ENCODE measurements at places on chromosomes 2 and 18.
A peak's percentile ranks its signal among the peaks of the same experiment; 100 is the strongest.

DNA sequence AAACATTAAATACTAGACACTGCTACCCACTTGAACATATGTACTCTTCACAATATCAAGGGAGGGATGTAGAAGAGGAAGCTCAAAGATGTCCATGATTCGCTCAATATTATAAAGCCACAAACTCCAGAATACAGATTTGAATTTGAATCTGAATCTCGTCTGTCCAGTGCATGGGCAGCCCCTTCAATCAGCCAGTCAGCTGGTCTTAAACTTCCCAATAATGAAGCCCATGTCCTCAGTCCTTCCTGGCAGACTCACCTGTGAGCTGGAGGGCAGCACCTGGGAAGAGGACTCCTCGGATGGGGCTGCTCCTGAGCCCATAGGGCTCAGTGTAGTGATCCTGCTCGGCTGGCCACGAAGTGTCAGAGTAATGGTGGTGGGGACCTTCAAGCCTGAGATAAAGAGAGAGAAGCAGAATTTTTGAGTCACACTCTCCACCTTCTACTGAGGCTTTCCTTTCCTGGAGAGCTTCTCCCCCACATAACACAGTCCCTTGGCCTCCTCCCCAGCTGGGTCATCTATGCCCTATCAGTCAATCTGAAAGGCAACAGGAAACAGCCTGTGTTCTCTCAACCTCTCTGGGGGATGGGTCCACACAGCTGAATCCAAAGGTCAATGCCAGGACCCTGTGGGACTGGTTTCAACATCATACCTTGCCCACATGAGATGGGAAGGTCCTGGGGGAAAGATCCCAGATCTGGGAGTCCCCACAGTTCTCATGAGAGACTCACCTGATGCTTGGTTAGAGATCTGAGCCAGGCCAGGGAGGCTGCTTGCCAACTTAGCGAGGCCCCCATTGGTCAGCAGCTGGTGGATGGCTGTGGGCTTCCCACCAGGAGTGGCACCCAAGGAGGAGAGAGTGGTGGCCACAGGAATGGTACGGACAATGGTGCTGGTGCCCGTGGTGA, 36.5 kb downstream of the KANSL3 start:
- no peak for DNase-seq

DNA sequence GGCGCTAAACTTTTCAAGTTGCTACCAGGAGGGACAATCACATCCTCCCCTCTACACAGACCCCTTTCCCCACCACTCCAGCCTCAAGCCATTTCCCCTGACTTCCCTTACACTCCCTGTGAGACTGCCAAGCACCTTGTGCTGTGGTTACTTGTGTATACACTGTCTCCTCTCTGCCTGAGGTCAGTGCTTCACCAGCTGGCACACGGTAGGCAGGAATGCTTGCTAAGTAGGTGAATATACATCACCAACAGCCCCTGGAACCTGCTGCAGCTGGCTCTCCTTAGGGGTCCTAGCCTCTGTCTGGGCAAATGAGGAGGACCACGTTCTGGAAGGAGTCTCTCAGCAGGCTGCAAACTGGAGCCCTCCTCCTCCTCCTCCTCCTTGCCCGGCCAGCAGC, 38.3 kb upstream of the ACAA2 start:
- DNase-seq, result no peak

DNA sequence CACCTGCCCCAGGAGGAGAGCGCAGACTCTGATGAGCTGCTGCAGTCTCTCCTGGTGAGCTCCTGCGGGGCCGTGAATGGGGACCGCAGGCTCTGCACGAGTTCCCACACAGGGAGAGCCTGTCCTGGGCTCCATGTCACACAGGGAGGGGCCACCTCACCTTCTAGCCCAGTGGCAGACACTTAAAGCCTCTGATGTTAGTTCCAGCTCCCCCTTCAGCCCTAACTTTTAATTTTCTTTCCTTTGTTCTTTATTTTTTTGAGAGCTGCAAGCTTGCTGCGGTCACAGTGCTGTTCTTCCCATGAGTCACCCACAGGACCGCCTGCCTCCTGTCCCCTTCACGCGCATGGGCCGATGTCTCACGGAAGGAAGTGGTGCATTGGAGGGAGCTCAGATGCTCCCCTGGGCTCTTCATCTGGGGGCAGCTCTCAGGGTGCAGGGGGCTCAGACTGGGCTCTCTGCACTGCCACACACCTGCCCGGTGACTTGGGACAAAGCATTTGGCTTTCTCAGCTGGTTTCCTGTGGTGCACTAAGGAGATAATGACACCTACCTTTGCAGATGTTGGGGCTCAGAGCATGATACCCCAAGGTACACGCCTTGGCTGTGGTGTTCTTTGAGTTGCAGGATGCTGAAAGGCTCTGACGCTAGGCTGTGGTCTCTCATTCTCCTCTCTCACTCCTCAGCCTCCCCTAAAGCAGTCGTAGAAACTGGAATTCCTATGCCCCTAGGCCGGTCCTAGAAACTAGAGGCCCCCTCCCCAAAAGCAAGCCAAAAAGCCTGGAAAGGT, 37.2 kb upstream of the PXDN start:
- no peak for DNase-seq

GRCh38 chr2:45739796-45740485, 88.5 kb downstream of the PRKCE start:
- DNase-seq, result no peak

- no peak for DNase-seq
These were observed 47.9 kb upstream of the CCDC150 start for GRCh38 chr2:196591621-196592022.

DNA sequence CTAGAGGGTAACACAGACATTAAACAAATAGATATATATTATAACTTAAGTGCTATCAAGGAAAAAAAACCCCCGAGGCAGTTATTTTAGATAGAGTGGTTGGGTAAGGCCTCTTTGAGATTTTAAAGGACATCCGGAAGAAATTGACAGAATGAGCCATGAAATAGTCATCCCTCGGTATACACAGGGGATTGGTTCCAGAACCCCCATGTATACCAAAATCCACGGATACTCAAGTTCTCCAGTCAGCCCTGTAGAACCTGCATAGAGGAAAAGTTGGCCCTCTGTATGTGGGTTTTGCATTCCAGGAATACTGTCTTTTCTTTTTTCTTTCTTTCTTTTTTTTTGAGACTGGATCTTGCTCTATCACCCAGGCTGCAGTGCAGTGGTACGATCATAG, 2.0 kb downstream of the DHX57 start:
- DNase-seq, result no peak

GRCh38 chr2:37602040-37602439, 69.4 kb downstream of the CDC42EP3 start:
- no peak for DNase-seq

DNA sequence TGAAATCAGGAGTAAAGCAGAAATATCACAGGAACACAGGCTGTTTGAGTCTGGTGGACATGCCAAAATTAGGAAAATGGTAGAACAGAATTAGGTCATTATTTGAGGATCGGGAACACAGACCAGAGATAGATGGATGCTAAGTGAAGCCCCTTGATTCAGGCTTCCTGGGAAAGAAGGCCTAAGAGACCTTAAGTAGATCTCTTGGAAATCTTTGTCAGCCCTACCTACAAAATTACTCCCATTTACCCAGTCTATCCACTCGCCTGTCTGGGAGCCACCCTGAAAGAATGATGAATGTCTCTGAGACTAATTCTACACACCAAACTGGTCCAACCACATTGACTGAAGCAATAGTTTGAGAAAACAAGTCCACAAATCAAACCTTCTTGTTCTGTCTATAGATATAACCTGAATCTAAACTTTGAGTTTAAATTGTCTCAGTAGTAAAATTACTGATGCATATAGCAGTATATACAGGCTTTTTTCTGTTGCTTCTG, 36.6 kb upstream of the TANK start:
- no peak for DNase-seq

DNA sequence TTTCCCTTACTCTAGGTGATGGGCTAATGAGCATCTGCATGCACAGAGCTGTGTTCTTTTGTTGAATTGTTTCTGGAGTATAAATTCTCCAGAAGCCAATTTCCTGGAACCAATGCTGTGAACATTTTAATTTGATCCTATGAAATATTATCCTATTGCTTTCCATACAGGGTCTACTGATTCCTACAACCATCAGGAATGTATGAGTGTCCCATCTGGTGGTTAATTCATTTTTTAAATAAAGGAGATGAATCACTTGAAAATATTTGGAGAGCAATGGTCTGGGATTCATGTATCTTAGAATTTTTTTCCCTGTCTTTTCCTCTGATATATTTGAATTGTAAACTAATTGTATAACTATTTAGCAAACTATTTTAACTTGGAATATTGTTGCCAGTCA, 14.0 kb downstream of the KIF5C start:
- DNase-seq, result no peak

- DNase-seq, result no peak
These were observed 377.2 kb downstream of the CNTNAP5 start for GRCh38 chr2:124402274-124402673.

DNA sequence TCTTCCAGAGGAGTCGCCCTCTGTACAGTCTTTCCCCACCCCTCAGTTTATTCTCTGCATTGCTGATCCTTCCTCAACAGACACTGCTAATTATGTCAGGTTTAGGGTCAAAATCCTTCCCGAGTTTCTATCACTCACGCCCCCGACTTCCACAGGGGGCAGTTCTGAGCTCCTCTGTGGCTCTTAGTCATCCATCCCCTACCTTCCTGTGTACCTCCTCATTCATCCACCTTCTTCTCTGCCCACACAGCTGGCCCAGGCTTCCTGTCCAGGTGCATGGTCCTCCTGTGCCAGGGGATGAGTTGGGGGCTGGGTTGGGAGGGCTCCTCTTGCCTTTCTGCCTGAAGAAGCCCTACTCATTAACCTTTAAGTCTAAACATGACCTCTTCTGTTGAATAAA, 202.9 kb downstream of the ARL4C start:
- peak; percentile 43 for DNase-seq

DNA sequence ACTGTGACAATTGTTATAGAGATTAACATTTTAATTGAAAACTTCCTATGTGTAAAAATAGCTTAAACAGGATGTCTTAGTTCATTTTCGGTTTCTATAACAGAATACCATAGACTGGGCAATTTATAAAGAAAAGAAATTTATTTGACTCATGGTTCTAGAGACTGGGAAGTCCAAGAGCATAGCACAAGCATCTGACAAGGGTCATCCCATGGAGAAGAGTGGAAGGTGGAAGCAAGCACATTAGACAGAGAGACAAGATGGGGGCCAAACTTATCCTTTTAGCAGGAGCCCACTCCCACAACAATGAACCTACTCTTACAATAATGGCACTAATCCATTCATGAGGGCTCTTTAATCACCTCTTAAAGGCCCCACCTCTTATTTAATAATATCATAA, 100.3 kb downstream of the FAM161A start:
- DNase-seq, result no peak

DNA sequence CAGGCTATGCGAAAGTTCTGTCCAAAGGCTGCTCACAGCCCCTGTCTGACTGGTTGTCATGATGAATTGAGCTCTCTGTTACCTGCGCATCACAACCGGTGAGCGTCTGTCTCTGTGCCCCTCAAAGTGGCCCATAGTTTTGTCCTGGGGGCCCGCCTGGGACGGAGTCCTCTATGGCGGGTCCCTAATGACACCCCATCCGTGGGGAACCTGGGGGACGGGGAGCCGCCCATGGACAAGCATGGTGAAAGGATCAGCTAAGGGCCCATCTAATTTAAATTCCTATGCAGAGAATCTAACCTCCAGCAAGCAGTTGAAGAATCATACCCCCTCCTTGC, 473 bp downstream of the ELMOD3 start:
- DNase-seq, result no peak

- peak; percentile 13 for DNase-seq
These were observed 224.4 kb upstream of the APCDD1 start for GRCh38 chr18:10230072-10230471.

- DNase-seq, result no peak
These were observed 378.7 kb downstream of the PARD3B start for GRCh38 chr2:204923957-204924356.

GRCh38 chr18:74699455-74699854, 101.8 kb downstream of the ZNF407 start:
- DNase-seq, result no peak

DNA sequence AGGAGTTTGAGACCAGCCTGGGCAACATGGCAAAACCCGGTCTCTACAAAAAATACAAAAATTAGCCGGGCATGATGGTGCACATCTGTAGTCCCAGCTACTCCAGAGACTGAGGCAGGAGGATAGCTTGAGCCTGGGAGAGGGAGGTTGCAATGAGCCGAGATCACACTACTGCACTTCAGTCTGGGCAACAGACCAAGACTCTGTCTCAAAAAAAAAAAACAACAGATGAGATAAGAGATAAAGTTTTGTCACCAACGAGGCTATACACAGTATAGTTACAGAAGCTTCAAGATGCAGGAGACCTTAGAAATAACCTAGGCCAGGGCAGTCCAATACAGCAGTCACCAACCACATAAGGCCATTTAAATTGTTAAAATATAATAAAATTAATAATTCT, 9.4 kb downstream of the FAM124B start:
- DNase-seq, result no peak

GRCh38 chr2:30310955-30311354, 79.6 kb downstream of the LBH start:
- no peak for DNase-seq

DNA sequence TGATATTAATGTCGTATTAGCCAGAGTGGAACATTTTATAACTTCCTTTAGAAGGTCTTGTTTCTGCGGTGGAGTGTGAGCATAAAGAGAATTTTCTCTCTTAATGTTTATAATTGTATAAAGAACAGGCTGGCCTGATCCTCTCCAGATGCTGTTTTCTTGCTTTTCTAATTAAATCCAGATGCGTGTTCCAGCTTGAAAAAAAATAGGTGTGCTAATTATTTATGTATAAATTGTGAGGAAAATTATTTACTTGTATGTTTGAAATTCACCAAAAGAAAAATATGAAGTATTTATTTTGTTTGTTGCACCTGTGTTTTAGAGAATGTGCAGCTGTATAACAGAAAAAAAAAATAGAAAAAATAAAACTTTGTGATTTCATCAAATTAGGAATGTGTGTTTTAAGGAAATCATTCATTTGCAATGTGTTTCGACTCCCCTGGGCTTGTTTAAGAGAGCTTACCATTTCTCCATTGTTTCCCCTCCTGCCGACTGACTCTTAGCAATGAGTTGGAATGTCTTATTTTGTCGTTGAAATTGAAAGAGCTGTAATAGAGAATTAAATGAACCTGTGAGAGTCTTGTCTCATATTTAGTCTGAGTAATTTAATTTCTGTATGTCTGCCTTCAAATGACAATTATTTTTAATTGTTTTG, 220.1 kb upstream of the NXPH2 start:
- DNase-seq, result no peak

GRCh38 chr2:97714950-97715652, 1.7 kb downstream of the ZAP70 start:
- DNase-seq, result no peak

DNA sequence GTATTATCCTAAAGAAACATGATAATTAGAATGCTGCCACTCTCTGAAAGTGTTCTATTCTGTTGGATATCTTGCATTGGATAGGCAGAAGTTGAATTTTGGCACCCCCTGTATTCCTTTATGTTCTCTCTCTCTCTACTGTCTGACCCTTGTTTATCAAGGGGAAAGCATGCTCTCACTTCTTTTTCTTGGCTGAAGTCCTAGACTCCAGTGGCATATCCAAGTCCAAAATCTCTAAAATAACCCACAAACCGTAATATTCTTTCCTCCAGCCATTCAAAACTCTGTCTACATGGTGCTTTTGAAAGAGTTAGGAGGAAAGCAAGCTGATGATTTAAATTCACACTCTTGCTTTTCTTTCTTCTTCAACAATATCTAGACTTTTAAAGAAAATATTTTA, 669.7 kb downstream of the TDRD15 start:
- DNase-seq, result no peak

Data from hematopoietic multipotent progenitor cell (in vitro differentiated cells).